Iris pigment epithelial cell (primary cell): ENCODE measurements at places on chromosomes 16 and 17.

- no peak for DNase-seq
Measured at GRCh38 chr17:16460796-16461605, 31.0 kb downstream of the LRRC75A start.

GRCh38 chr17:3852561-3852960, 6.5 kb upstream of the NCBP3 start:
- no peak for DNase-seq

GRCh38 chr17:28345419-28346198, 10.0 kb downstream of the TNFAIP1 start:
- no peak for DNase-seq

- no peak for DNase-seq
Measured at GRCh38 chr16:336269-336668, 16.3 kb downstream of the AXIN1 start.

- no peak for DNase-seq
Measured at GRCh38 chr16:58501242-58502131, 1.5 kb downstream of the NDRG4 start.

DNA sequence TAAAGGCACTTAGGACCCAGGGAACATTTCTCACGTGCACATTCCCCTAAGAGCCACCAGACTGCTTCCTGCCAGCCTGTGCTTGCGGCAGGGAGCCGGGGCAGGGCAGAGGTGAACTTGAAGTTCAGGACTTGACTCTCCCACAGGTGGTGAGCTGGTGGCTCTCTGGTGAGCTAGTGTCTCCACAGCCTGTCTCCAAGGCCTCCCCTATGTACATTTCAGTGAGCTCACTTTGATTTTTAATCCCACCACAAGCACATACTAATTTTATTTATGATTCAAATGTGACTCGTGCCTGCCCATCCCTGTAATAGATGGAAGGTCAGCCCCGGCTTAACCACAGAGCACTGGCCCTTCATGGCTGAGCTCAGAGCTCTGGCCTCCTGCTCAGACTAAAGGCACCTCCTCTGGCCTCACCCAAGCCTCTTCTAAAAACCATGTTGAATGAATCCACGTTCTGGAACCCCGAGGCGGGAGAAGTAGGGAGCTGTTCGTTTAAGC, 9.2 kb downstream of the SNN start:
- no peak for DNase-seq

GRCh38 chr16:14007450-14007849, 63.7 kb upstream of the MRTFB start:
- DNase-seq = peak; percentile 94

DNA sequence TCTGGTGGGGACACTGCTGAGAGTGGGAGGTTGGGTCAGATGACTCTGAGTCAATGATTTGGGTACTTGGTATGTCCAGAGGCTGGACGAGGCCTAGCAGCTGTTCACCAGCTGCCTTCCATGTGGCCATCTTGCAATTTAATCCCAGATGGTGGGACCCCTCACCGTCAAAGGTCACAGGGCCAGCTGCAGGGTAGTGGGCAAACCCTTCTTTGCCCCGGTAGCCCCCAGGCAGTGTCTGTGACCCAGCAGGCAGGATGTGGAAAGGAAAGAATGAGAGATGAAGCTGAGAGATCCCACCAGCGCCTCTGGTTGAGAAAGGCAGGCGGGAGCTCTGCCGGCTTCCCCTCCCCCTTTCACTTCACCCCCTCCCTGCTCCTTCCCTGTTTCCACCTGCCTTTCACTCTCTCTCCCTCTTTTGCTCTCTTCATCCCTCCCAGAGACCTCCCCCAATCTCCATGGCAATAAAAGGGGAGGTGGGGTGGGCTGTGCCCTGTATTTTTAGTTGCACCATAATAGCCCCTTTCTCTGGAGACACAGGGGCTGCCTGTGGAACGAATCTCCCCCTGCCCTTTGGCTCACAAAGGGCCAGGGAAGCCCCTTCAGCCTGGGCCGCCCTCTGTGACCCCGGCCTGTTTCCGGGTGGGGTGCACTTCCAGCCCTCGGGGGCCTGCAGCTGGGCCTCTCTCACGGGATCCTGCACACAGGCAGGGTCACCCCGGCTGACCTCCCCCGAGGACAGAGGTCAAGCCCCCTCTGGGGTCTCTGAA, 20.2 kb downstream of the CDK5RAP3 start:
- no peak for DNase-seq

- DNase-seq = no peak
Measured at GRCh38 chr17:12927541-12928425, 90.0 kb downstream of the ELAC2 start.

GRCh38 chr17:64788286-64789060, 126.4 kb upstream of the SMURF2 start:
- DNase-seq = no peak

DNA sequence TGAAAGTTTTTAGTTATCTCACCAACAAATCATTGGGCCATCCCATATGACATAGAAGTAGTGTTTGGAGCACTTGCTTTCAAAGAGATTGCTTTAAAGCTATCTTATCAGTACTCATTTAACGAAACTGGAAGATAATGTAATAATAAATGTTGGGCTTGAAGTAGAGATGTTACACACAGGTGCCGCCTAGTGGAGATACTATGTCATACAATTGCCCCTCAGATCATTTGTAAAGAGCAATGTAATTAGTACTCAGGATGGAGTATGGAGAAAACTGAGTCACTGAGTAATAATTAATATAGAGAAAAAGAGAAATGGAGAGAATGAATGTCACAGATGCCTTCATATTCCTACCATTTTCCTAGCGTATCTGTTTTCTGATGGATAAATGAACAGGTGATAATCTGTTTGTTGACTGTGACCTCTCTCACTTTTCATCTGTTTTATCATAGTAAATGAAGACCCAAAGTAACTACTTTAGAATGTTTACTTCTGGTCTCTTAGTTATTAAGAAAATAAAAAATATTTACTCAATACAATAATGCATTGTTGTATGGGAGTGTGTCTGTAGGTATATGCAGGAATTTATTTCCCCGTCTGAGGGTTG, 80.4 kb downstream of the EFCAB5 start:
- DNase-seq = peak; percentile 54

- DNase-seq = no peak
Measured at GRCh38 chr17:5135726-5136579, 20.1 kb downstream of the USP6 start.

GRCh38 chr17:14882131-14882530, 383.0 kb downstream of the PMP22 start:
- DNase-seq = peak; percentile 31

DNA sequence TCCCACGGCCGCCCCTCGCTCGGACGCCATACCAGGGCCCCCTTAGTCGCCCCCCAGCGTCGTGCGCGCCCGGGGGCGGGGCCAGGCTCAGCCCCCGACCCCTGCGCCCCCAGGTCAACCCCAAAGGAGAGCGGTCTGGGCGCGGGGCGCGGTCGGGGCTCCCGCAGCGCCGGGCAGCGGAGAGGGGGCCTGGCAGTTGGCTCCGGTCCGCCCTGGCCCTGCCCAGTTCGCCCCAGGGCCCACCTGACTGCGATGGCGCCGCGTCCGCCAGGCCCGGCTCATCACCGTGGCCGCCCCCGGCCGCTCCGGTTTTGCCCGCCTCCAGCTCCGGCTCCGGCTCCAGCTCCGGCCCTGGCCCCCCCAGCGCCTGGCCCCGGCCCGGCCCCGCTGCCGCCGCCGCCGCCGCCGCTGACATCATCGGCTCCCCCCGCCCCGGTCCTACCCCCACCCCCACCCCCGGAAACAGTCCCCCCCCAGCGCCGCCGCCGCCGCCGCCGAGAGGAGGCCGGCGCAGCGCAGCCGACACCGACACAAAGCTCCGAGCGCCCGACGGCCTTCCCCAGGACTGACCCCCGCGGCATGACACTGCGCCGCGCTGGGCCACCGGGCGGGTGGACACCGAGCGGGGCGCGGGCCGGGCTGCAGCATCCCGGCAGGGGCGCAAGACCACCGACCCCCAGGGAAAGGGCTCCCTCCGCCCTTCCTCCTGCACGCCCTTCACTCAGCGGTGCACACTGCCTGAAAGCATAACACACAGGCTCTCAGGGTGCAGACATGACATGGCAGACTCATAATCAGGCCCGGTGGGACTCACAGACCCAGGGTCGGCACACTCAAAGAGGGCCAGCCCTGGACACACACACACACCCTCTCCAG, at the start of gene ZBTB4:
Gene ZBTB4, minus strand, starts transcription at position 419 of the 876 bp plus-strand sequence. CDS start 12,830 bp downstream, outside the sequence.
- peak; percentile 44 for DNase-seq

DNA sequence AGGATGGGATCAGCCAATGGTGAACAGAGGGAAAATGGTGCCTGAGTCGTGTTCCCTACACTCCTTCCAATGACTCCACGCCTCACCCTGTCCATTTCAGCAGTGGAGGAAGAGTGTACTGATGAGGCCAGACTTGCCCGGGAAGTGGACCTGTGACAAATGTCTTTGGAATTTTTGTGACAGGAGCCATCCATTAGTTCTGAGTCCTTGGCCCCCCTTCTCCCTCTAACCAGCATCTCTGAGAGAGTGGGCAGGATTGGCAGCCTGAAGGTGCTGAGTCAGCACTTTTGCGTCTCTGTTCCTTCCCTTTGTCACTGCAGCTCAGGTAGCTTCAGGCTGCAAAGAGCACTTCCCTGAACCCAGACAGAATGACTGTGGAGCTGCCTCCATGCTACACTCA, 30.8 kb downstream of the BEAN1 start:
- no peak for DNase-seq

DNA sequence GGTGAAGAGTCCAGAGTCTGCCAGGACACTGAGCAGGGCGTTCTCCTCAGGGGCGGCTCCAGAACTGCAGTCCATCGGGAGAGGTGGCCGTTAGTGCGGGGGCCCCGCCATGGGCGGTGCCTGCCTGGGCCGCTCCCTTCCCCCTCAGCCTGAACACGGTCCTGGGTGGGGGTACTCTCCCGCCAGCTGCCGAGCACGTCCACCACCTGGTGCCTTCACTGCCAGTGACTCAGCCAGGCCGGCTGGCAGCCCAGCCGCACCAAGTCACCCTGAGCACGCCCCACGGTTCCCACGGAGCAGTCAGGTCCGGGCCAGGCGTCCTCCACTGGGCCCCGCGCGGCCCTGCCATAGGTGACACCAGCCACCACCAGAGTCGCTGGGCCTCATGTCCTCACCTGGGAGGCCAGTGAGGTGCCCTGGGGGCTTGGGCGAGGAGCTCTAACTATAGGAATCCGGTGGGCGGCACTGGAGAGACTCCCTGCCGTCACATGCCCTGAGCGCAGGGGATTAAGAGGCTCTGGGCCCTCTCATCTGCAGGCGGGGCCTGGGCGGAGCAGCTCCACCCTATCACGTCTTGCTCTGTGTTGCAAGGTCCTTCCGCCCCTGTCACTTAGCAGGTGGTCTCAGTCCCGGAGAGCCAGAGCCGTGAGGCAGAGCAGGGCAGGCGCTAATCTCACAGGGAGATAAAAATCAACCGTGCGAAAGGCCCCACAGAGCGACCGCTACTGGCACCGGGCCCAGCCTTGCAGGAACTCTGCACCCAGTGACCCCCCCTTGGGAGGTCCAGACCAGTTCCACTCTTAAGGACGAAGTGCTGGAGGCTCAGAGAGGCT, 14.3 kb downstream of the PIEZO1 start:
- DNase-seq = peak; percentile 91

- peak; percentile 13 for DNase-seq
Measured at GRCh38 chr16:21116148-21116693, 34.4 kb downstream of the DNAH3 start.

DNA sequence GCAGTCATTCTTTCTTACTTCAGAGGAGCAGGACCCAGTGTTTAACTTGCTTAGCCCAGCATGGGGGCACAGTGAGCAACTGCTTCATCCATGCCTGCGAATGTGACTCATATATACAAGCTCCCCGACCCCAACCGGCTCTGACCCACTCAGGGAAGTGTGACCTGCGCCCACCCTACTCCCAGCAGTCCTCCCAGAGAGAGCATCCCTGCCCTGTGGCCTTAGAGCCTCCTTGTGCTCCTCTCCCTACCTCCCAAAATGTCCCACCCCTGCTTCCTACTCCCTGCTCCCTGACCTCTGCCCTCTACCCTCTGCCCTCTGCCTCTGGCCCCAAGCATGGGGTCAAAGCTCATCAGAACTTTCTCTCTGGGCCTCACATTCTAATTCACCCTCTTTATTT, 46.9 kb upstream of the DLX4 start:
- no peak for DNase-seq

- no peak for DNase-seq
Measured at GRCh38 chr16:65704866-65705265, 583.0 kb upstream of the CDH11 start.

- no peak for DNase-seq
Measured at GRCh38 chr16:14139872-14140271, 68.8 kb downstream of the MRTFB start.

DNA sequence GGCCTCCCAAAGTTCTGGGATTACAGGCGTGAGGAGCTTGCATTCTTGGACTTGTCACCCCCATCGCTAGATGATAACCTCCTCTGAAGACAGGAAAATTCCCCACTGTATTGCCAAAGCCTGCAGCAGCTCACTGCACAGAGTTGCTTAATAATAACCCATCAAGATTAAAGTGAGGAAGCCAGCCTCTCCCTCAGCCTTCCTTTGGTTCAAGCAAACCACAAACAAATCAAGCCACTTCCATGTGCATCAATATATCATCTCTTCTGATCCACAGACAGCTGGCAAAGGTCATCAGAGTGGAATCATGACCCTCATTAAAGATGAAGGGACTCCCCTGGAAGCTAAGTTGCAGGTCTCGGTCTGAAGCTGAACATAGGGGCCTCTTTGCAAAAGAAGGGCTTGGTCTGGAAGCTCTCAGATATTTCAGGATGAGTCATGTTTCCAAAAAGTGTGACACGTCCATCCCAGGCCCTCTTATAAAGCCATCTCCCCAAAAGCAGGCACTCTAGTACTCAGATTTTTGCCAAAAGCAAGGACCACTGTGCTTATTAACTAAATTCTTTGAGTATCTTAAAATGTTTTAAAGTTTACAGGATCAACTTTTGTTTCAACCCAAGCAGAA, 4.8 kb downstream of the EMP2 start:
- peak; percentile 57 for DNase-seq

DNA sequence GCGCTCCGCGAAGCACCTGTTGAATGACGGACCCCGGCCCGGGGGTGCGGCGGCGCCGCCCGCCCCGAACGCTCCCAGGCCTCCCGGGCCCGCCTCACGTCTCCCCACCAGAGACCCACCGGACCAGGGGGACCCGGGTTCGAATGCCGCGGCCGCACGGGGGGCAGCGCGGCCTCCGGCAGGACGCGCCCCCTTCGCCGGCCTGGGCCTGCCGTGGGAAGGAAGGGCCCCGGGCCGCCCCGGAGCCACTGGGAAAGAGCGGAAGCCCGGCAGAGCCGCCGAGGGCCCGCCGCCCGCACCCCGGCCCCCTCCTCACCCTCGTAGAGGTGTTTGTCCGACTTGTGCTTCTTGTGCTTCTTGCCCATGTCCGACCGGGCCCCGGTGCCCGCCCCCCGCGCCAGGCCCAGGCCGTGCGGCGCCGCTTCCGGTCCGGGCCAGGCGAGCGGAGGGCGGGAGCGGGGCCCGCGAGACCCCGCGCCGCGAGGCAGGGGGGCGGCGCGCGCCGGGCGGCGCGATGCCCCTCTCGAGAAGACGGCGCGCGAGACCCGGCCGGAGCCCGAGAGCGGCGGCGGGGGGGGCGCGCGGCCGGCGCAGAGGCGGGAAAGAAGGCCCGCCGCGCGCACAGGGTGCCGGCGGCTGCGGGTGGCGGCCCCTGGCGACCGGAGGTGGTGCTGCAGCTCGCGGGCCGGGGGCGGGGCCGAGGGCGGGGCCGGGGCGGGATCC, at the start of gene BRD7:
Gene BRD7, minus strand, starts transcription at position 579 of the 723 bp plus-strand sequence. Its CDS starts 214 bp downstream, at position 365.
- peak; percentile 52 for DNase-seq
